ENCODE measurements at places on chromosomes 5 and 9.

- no peak for DNase-seq
Observed at GRCh38 chr5:91690921-91691320, 307.8 kb upstream of the ARRDC3 start.

DNA sequence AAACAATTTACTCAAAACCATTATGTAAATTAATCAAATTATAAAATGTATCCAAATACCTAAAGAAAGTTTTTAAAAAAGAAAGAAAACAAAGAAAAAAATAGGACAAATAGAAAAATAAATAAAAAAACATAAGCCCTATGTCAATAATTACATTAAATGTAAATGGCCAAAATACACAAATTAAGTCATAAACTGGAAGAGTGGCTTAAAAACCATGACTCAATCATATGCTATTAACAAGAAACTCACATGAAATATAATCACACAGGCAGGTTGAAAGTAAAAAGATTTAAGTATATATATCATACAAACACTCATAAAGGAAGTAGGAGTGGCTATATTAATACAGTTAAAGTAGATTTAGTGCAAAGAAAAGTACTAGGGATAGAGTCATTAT is 95.3 kb downstream of the PRELID2 start:
- DNase-seq: no peak

DNA sequence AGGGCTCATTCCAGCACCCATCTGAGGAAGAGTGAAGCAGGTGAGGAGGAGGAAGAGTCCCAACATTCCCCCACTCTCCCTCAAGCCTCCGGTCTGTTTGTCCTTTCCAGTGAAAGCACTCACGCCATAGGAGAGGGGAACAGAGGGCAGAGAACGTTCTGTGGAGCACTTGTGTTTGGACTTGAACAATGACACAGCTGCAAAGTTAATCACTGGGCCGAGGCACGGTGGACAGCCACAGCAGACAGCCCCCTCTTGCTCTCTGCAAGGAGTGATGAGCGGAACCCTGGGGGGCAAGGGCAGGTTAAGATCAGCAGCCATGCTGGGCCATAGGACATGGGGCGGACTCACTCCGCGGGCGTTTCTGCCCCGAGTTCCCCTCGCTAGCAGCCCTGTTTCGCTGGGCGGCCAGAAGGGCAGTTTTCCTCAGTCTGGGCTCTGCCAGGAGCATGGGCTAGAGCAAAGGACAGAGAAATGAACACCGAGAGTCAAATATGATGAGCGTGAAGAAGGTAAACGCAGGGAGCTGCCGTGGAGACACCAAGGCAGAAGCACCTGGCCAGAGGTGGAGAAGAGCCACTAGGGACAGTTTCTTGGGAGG is 185.7 kb downstream of the GAPVD1 start:
- no peak for DNase-seq

DNA sequence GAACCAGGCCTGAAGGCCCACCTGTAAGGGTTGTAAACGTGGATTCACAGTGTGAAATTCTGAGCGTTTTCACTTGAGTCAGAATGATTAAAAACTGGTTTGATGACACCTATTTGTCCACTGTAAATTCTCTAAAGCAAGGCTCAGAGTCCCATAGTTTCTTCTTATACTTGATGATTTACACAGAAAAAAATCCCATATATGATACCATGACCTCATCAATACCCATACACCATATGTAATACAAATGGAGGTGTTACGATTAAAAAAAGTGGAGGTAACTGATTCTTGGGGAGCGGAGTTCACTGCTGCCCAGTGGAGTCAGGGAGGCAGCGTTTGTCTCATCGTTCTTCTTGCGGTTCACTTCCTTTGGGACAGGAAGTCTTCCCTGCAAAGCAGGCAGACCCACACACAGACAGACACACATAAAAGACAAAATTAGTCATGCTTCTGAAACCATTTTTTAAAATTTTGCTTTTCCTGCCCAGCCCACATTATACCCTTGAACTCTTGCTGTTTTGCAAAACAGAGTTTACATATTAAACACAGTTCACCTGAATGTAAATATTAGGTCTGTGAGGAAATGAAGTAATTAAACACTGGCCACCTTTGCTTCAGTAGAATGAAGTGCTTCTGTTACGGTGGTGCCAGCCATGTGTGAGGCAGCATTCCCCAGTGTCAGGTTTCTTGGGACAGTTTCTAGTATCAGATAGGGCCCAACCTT is 26.2 kb downstream of the NREP start:
- no peak for DNase-seq

GRCh38 chr5:125835293-125836172 is 587.7 kb upstream of the GRAMD2B start:
- peak; percentile 67 for DNase-seq

DNA sequence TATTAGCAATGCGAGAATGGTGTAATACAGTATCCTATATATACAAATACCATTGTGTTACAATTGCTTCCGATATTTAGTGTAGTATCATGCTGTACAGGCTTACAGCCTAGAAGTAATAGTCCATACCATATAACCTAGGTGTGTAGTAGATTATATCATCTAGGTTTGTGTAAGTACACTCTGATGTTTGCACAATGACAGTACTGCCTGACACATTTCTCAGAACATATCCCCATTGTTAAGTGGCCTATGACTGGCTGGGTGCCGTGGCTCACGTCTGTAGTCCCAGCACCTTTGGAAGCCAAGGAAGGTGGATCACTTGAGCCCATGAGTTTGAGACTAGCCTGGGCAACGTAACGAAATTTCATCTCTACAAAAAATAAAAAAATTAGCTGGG is 124.6 kb downstream of the PAM start:
- DNase-seq: no peak

- DNase-seq: peak; percentile 29
Observed at GRCh38 chr9:83220730-83221129, 157.8 kb upstream of the RASEF start.

DNA sequence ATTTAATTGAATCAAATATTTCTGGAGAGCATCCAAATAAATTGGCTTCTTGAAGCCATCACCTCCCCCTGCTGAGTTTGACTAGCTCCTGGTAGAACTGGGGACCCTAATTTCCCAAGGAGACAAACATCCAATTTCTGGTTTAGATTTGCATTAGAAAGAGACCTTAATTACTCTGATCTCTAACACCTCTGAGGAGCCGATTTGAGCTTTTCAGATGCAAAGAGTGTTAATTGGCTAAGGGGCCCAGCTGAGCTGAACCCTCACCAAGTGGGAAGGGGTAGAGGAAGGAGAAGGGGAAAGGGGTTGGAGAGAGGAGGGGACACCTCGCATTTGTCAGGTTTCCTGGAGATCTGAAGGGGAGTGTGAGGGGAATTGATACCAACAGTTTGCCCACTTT is 145.4 kb upstream of the SHB start:
- DNase-seq: no peak

- no peak for DNase-seq
Observed at GRCh38 chr9:137759117-137759516, 118.5 kb upstream of the CACNA1B start.

GRCh38 chr9:40925149-40925548 is 203.3 kb downstream of the FOXD4L6 start:
- no peak for DNase-seq

- no peak for DNase-seq
Observed at GRCh38 chr5:50726475-50727148, 60.2 kb downstream of the PARP8 start.

DNA sequence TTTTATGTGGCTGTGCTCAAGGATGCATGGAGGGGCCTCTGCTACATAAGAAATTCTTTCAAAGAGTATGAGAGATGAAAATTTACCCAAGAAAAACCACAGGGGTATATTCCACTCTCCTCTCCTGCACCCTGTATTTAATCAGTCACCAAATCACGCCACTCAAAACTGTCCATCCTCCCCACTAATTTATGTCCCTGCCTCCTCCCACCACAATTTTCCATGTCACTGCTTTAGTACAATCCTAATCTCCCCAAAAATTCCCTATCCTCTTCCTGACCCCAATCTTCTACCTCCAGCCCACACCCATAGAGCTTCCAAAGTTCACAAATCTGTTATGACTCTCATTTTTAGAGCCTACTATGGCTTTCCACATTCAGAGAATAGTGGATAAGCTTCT is 125.2 kb upstream of the CDH6 start:
- no peak for DNase-seq

GRCh38 chr5:94175912-94176311 is 434.5 kb upstream of the POU5F2 start:
- DNase-seq: no peak

DNA sequence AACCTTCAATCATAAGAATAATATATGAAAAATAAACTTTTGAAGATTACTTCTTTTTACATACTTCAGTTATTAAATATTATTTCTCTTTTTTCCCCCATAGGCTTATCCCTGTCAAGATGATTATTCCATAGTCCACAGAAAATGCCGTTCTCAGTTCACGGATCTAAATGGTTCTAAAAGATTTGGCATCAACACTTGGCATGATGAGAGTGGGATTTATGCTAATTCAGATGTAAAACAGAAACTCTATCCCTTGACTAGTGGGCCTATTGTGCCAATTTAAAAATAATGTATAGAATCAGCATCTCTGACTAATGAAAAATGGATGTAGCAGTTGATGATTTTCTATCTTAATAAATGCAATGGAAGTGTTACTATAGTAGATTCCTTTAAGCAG is 85.2 kb downstream of the CFAP95 start:
- DNase-seq: no peak

DNA sequence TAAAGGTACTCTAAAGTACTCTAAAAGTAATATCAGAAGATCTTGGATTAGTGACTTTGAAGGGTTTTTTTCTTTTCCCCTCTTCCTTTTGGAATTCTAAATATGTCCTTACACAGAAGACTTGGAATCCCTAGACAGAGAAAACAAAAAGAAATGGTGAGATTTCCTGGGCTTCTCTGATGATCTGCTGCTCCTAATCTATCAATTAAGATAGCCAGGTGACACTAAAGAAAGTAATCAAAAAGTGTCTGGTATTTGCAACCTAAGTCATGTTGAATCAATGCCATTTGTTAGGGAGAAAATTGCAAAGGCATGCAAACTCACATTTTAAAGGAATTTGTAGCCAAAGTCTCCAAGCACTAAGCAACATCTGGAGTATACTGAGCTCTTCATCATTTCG is 29.5 kb upstream of the MYO10 start:
- no peak for DNase-seq

GRCh38 chr9:120974921-120975320 is 48.3 kb upstream of the TRAF1 start:
- DNase-seq: no peak

- DNase-seq: peak; percentile 14
Observed at GRCh38 chr5:110757118-110757729, 18.4 kb downstream of the SLC25A46 start.

- DNase-seq: peak; percentile 40
Observed at GRCh38 chr9:6215562-6215961, at the start of gene IL33. IL33 (plus strand) TSS chr9:6215807; CDS start chr9:6241695, 25,888 bp downstream.

GRCh38 chr5:172046593-172046992 is 40.2 kb upstream of the FBXW11 start:
- DNase-seq: no peak

DNA sequence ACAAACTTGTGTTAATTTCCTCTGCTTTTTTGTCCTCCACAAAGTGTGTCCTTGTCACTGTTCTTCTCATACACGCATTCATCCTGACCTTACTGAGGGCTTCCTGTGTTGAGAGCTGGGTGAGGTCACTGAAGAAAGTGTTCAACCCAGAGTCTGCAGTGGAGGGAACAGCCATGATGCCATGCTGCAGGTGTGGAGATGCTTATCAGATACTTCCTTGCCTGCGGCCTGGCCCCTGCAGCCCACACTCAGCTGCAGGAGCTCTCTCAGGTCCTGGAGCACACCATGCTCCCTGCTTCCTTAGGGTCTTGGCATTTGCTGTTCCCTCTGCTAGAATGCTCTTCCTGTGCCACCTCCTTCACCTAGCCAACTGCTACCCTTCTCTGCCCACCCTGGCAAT is 108.1 kb upstream of the SPRY4 start:
- DNase-seq: no peak

- DNase-seq: no peak
Observed at GRCh38 chr9:28628031-28628430, 1054.8 kb upstream of the C9orf72 start.
